Lung (tissue), 17 donors: ENCODE measurements at places on chromosomes 16 and 17. TPM values are rescaled to one million over a fixed set of nuclear protein-coding genes. Genes with fewer than 3 reads are reported as not detected.

Gene IL17C
- 1.8 TPM for polyA plus RNA-seq

Gene ITGAX
- polyA plus RNA-seq = 148 TPM

Gene ABCA9
- 3.1 TPM for polyA plus RNA-seq

Gene MYL4
- 0.51 TPM for polyA plus RNA-seq

Gene BIRC5
- 2.8 TPM for polyA plus RNA-seq
